ENCODE measurements at places on chromosomes 11 and 22. TPM values are rescaled to one million over a fixed set of nuclear protein-coding genes. Genes with fewer than 3 reads are reported as not detected.

MYO7A gene
- total RNA-seq: 2.1 TPM

OR8G5 gene
- not detected for total RNA-seq

MS4A4A gene
- total RNA-seq: 4.8 TPM

KRTAP5-9 gene
- 0.55 TPM for total RNA-seq

SAA2 gene
- 30.4 TPM for total RNA-seq

PRAME gene
- total RNA-seq: not detected

CRYAB gene
- total RNA-seq: 199 TPM

OR2D2 gene
- total RNA-seq: 0.72 TPM

ANKK1 gene
- 3.2 TPM for total RNA-seq

EXPH5 gene
- total RNA-seq: 158 TPM

SNX32 gene
- not detected for total RNA-seq

RTN4R gene
- 5.0 TPM for total RNA-seq

Measured in suprapubic skin (tissue), 4 donors.